GM03348 (cell line): ENCODE measurements at places on chromosomes 2 and 18.

GRCh38 chr2:191824398-191824797, 22.5 kb downstream of the CAVIN2 start:
- DNase-seq, result no peak

DNA sequence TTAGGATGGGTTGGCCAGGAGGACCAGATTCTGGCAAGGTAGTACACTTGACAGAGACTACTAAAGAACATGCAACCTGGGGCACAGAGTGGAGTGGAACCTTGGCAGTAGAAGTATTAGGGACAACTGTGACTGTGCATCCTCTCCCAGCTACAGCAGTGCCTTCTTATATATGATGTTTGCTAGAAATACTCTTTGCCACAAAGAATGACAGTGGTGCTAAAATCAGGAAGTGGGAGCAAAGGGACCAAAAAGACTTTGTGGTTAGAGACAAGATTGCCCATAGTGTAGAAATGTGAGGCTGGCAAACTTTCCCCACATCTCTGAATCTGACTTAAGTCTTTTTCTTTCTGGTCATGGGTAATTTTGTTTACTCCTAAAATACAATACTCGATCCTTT, 9.4 kb upstream of the SLC38A11 start:
- DNase-seq, result no peak

DNA sequence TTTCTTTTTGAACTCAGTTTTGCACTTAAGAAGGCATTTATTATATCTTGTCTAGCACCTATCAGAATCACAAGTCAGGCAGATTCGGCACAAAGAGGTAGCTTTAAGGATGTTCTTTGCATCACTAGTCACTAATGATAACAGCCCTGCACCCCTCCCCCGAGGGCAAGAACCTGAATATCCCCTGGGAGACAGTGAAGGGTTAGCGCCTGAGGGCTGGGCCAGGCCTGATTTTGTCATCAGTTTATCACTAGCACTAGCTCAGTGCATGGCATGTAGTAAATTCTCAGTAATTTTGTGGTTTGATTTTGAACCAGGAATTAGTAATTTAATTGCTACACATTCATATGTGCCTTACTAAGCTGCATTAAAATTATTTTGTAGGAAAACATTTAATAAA, 23.9 kb upstream of the HS6ST1 start:
- DNase-seq, result no peak

GRCh38 chr2:224386876-224387275, 15.0 kb downstream of the FAM124B start:
- no peak for DNase-seq

GRCh38 chr2:235908826-235909225, 259.4 kb downstream of the GBX2 start:
- no peak for DNase-seq

DNA sequence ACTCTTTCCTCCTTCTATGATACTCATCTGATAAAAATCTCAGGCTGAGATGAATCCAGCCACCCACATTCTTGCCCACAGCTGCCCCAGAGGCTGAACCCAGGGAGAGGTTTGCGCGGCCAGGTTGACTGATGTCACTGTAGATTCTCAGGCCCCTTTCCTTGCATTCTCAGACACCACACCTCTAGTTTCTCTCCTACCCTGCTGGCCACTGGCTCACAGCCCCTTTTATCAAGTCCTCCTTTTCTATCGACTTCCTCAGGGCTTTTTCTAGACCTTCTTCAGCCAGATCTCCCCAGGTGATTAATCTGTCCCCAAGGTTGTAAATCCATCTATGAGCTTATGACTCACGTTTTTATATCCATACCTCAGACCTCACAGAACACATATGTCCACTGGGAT, 99.8 kb downstream of the TACR1 start:
- DNase-seq, result peak; percentile 8

- DNase-seq, result no peak
Observed at GRCh38 chr2:43461453-43462073, 134.3 kb downstream of the THADA start.
